Common myeloid progenitor, CD34-positive (primary cell): ENCODE measurements at places on chromosomes 12 and 14.

DNA sequence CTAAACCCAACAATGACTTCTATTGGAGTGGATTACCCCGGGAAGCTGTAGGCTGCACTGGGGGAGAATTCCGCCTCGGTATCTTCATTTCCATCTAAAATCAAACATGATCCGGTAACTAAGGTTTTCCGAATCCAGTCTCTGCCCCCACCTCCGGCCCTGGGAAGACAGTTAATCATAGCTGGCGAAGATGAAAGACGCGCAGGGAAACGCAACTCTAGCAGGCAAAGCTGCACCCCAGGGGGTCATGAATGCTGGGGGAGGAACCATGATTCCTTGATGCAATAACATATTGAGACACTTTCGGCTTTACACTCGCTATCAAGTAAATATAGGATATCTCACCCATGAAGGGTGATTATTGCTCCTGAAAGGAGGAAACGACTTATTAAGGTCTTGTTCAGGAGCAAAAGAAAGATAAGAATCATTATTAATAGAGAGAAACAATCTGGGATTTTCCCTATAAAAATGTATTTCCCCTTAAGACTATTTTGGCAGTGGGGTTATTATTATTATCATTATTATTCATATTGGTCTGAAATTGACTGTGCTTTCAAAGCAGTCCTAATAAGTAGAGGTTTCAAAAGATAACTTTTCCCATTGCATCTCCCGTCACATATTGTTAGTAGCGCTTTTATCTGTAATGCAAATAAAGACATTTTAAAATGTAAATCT is 614.9 kb downstream of the VRK1 start:
- DNase-seq: peak; percentile 5

DNA sequence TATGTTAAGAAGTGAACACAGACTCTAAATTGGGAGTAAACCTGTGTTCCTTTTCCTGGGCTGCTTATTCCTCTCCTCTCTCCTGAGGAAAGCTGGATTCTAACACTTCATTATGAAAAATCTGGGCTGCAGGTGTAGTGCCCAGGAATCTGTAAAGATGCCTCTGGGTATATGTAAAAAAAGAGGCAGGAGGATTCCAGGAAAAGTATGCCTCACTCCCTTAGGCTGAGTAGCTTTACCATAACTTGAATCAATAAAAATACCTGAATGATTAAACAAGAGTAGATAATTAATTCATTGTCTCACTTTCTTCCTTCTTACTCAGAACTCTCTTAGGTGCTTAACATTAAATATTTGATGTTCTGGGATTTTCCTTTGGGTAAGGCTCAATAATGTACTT is 185.1 kb downstream of the GRIP1 start:
- no peak for DNase-seq

DNA sequence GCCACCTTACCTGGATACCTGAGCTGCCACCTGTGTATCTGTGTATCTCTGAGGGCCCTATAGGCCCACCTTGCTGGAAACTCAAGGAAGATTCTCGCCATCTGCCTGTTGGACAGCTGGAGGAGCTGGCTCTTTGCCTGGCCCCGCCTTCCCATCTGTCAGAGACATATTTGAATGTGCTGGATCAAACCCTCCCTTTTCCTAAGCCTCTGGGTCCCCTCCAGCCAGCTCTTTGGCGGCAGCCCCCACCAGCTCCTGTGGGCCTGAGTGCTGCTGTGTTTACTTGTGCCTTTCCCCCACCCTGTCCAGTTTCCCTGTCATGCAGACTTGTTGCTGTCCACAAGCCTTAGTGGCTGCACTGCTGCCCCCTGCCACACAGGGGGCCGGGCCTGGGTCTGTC is 55.9 kb upstream of the SRSF5 start:
- DNase-seq: no peak

GRCh38 chr14:104996483-104996882 is 10.9 kb downstream of the CLBA1 start:
- DNase-seq: no peak

DNA sequence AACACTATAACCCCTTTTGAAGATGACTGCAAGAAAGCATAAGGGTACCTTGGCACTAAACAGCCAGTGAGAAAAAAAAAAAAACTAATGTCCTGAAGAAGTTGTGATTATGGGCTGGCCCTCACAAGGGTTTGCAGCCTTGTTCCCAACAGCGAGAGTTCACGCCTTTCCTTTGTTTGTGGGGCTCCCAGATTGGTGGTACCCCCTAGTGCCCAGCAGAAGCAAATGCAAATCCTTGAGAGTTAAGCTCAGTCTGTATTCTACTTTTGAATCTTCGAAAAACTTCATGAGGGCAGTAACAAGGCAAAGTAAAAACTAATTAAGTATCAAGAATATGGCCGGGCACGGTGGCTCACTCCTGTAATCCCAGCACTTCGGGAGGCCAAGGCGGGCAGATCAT is 238.9 kb upstream of the LMO3 start:
- no peak for DNase-seq

DNA sequence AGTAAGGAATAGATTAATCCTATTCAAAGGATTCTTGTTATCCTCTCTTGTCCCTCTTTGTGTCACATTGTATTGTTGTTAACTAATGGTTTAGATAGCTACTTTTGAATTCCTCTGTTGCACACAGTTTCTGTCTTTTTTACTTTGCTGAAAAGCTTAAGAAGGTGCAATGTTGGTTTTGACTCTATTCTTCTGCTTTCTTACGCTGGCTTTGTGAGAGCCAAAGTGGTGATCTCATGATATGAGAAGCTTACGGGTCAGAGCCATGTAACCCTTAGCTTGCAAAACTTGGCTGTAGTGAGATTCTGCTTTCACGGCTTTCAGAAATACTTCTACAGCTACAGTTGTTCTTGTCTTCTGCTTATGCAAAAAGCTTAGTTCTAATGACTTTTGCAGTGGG is 239.7 kb downstream of the TRHDE start:
- no peak for DNase-seq

DNA sequence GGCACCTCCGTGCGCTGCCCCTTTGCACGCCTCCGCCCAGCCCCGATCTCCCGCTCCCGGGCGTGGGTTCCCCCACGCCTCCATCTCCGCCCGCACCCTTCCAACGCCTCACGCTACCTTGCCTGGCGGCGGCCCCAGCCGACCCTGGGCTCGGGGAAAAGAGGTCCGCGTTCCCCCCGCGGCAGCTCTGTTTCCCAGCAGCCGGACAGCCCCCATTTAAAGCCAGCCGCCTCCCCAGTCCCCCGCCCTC is at the start of gene PRIMA1:
Gene PRIMA1, minus strand, starts transcription at position 193 of the 250 bp plus-strand sequence. CDS start 767 bp downstream, outside the sequence.
- peak; percentile 6 for DNase-seq

- peak; percentile 23 for DNase-seq
Observed at GRCh38 chr12:119176267-119177055, 2.3 kb upstream of the HSPB8 start.

DNA sequence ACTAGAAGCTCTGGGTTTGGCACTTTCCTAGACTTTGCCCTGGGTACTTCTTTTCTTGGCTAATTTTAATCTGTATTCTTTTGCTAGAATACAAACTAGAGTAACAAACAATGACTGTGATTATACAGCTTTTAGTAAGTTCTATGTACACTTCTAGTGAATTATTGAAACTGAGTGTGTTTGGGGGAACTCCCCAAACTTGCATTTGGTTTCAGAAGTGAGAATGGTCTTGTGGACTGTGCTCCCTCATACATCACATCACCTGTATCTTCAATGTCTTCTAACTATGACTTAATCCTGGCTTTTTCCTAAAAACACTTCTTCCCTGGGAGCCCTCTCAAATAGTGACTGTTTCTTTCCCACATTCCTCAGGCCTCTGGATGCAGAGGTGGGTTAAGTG is 23.6 kb upstream of the SSTR1 start:
- DNase-seq: no peak

DNA sequence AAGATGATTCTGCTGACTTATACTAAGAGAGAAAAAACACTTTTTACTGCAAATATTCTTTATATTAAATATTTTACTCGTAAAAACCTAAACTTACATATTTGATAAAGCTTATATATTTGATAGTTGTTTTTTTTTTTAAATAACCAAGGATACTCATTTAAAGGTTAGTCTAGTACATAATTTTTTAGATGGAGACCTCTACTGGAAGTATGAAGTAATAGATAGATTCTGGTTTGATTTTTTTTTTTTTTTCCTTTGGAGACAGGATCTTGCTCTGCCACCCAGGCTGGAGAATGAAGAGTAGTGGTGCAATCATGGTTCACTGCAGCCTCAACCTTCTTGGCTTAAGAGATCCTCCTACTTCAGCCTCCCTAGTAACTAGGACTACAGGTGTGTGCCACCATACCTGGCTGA is 16.4 kb downstream of the ARID2 start:
- peak; percentile 39 for DNase-seq

DNA sequence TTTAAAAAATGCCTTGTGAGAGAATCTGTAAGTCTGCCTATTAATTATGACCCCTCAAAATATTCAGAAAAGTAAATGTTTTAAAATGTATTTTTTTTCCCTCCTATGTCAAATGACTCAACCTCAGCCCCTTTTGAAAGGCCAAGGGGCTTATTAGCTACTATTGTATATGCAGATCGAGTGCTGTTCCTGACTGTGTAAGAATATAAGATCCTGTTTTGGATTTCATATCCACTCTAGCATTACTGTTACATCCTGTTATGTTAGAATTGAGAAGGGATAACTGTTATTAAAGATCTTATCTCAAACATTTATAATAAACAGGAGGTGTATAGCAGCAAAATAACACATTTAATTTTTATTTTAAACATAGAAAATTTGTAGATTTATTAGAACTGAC is 46.6 kb upstream of the TPH2 start:
- DNase-seq: no peak

DNA sequence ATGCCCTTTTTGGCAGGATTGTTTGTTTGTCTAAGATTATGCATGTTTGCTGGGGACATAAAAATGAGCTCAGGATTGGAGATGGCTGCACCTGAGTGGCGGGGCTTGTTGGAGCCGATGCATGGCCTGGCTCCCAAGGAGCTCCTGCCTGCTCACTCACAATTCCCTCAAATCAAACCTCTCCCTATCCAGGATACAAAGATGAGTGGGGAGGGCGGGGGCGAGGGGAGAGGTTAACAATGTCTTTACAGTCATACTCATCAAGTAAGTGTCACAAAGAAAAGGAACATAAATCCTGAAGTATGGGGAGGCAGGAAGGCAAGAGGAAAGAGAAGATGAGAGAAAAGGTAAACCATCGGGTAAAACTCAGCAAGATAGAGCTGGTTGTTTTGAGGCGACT is 104.0 kb upstream of the COCH start:
- no peak for DNase-seq

GRCh38 chr12:115872919-115873357 is 404.6 kb downstream of the MED13L start:
- DNase-seq: no peak

DNA sequence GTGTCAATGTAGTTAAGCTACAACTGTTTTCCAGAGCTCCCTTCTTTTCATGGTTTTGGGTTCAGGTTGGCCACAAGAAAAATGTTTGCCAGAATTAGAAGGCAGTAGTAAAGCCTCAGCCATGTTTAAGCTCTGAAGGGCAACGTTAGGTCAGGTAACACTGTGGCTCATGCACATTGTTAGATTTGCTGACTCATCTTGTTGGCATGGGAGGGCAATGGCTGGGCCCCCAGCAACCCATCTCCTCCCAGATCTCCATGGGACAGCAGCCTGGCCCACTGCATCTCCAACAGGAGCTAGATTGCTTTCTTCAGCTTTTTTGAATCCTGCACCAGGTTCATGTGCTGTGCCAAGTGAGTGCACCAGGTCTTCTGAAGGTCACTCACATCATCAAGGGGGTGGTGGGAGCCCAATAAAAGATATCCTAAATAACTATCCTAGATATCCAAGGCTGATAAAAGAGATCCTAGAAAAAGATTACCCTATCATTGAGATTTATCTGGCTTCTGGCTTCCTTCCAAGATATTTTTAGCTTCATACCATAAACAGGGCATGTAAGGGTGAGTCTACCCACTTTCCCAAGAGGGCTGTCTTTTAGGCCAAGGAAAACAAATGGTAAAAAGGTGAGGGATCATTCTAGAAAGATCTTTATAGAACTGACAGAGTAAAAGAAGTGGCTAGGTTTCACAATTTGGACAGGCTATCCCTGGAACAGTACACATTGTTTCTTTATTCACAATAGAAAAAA is 28.9 kb downstream of the PTGER2 start:
- no peak for DNase-seq

DNA sequence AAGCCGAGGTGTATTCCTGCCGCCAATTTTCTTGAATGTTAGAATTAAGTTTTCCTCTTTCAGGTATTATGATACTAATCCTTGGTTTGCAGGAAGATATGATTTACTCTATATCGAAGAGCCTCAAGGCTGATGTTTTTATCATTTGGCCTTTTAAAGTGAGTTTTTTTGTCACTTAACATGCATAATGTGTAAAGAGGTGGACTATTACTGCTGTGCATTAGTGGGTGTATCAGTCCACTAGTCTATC is 11.1 kb upstream of the TMPO start:
- DNase-seq: no peak

GRCh38 chr14:95961481-95961880 is 77.7 kb upstream of the C14orf132 start:
- no peak for DNase-seq

- no peak for DNase-seq
Observed at GRCh38 chr12:7209958-7210357, 20.5 kb downstream of the PEX5 start.

DNA sequence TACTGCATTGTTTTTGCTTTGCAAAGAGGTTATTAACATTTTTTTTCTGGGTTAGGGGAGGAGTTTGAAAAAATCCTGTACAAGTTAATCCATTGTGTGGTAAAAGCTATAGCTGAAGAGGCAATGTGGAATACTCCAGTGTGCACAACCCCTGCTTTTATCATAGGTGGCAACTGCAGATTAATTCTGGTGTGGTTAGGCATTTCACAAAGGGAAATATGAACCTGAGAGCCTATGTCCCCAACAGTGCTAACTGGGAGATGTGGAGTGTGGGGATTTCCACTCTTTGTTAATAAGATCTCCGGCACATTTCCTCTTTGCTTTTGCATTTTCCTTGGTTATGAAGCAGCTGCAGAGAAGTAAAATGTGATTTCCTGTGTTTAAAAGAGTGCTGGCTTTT is 33.6 kb downstream of the PRORP start:
- peak; percentile 89 for DNase-seq

DNA sequence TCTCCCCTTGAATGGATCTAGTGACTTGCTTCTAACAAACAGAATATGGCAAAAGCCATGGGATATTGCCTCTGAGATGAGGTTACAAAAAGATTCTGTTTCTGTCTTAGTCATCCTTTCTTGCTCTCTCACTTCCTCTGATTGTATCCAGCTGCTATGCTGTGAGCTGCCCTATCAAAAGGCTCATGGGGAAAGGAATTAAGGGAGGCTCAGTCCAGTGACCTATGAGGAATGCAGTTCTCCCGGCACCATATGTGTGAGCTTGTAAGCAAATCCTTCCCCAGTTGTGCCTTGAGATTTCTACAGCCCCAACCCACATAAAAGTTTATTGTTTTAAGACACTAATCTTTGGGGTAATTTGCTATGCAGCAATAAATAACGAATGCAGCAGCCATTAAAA is 183.1 kb downstream of the KLHL28 start:
- DNase-seq: no peak

- DNase-seq: peak; percentile 5
Observed at GRCh38 chr14:95045106-95045701, 112.1 kb downstream of the DICER1 start.

DNA sequence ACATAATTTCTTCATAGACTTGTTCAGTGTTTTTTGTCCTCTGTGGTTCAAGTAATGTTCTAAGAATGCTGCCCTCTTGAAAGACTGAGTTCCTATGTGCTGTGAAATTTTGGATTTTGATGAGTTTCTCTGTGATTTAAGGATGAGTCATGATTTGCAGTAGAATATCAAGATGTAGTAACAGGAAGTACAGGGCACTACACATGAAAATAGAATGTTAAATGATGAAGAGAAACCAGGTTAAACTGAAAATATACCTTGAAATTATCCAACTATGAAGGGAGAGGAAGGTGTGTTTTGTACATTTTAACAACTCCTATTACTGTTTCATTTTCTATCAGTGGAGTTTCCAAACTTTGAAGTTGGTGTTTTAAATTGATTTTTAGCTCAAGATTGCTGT is 4.8 kb downstream of the ELK3 start:
- peak; percentile 58 for DNase-seq
